ENCODE measurements at places on chromosomes 3 and 15.

DNA sequence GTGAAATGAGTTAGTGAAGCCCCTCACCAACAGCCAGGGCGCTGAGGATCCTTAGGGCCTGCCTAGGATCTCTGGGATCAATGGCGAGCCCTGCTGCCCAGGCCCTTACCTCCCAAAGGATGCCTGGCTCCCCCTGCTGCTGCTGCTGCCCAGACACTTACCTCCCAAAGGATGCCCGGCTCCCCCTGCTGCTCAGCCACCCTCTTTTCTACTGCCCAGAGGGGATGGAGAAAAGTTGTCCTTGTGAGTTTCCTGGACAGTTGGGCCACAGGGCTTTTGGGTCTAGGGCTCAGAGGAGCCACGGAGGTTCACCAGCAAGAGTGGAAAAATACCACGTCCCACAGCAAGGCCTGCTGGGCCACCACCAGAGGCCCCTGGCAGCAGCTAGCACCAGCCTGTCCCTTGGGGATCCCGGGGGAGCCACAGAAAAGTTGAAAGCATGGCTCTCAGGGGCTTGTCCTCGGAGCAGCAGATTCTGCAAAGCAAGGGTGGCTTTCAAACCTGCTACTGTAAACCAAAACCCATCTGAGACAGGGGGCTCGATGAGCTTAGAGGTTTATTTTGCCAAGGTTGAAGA is 59.4 kb downstream of the SLC6A6 start:
- no peak for DNase-seq

DNA sequence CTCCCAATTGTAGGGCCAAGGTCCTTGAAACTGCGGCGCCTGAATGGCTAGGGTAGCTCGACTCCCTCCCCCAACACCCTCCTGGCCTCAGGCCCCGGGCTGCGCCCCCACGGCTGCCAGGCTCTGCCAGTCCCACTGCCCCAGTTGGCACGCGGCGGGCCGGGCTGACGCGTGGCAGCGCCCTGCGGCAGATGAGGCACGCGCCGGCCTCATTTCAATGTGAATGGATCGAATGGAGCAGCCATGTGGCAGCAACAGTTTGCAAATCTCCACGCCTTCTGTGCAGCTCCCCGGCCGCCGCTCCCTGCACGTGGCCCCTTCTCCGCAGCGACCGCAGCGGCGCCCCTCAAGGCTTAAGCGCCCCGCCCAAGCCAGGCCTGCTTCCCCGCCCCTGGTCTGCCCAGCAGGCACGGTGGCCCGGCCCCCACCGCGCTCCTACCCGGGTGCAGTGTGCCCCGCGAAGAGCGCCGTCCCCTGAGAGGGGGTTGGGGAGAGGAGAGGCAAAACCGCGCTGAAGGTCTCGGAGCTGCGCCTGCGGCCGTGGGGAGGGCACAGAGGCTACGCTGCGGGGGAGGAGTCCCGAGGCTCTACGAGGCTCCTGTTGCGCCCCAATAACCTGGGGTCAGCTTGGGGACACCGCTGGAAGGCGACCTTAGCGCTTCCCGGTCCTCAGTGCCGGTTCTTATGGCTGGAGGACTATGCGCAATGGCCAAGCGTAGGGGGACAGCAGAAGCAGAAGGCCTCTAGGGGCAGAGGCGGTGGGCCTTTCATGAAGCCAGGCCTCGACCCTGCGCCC is 3.1 kb upstream of the DLL4 start:
- no peak for DNase-seq

- DNase-seq, result no peak
These were observed 64.6 kb downstream of the EEFSEC start for GRCh38 chr3:128217702-128218547.

DNA sequence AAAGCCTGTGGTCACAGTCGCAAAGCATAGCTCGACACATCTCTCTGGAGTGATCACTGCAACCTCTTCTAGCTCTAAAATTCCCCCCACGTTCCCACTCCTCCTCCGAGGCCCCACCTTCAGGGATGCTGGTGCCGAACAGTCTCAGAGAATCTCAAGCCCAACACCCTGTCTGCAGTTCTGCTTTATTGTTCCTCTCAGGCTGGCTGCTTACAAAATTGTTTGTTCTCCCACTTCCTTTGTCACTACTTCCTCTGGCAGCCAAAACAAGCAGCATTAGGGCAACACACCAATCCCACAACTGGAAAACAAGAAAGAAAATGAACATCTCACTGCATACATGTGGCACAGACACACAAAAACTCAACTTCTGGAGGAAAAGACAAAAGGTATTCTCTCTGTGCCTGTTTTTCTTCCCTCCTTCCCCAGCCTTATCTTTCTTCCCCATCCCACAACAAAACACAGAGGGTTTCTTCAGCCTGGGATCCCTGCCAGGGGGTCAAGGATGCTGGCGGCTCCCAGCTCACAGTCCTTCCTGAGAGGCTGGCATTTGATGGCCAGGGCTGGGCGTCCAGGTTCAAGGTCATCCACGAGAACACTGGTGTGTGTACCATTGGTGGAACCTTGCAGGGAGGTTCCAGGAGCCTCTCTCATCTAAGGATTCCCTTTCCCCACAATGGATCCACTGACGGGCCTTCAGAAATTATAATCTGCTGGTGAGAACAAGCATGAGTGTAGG is 108.4 kb downstream of the TMCO5A start:
- no peak for DNase-seq

GRCh38 chr3:132180337-132180791 is 136.8 kb upstream of the ACP3 start:
- DNase-seq, result no peak

DNA sequence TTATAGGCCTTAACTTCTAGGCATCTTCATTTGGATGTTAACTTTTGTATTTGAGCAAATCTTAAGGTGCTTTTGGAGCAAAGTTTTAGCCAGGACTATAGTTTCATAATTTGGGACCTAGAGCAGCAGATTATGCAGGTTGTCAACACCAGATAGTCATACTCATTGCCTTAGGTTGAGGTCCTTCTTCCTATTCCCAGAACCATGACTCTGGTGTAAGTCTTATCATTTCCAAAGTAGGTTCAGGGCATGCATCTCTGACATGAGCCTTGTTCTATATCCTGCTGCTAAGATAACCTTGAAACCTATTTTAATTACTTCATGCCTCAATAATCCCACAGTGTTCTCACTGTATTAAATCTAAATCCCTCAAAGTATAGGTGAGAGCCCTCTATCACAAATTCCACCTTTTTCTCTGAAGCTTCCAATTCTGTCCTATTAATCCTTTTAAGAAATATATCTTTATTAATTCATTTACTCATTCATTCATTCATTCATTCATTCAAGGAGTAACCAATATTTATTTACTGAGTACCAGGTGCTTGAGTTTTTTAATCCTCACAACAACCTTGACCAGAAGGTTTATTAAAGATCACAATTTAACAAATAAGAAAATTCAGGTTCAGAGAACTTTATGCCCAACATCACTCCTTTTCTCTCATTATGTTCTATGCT is 2.7 kb upstream of the FNDC3B start:
- DNase-seq, result no peak

GRCh38 chr15:92638709-92639365 is 16.7 kb downstream of the FAM174B start:
- DNase-seq, result no peak

GRCh38 chr15:91885714-91886270 is 32.3 kb downstream of the SLCO3A1 start:
- no peak for DNase-seq

GRCh38 chr3:197837282-197837681 is 46.2 kb downstream of the LRCH3 start:
- DNase-seq, result no peak

- DNase-seq, result no peak
These were observed 354.8 kb downstream of the MECOM start for GRCh38 chr3:169308654-169309250.

DNA sequence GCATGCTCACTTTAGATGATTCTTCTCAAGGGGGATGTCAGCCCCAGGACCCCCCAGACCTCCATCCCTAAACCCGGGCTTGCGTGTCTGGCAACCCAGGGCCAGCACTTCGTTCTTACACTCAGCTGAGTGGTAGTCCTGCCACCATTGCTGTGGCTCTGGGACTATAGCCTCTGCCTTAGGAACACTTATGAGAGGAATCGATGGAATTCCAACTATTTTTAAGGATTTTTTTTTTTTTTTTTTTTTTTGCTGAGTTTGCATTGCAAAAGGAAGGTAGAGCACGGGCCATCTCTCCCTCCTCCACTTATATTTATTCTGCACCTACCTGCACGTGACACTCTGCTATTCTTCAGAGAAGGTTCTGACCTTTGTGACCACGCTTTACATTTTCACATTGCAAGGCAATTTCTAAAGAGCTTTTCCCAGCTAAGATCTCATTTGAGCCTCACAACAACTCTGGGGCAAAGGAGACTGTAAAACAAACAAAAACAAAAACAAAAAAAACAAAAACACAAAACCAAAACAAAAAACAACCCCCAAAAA is 113.9 kb downstream of the LPP start:
- DNase-seq, result no peak

DNA sequence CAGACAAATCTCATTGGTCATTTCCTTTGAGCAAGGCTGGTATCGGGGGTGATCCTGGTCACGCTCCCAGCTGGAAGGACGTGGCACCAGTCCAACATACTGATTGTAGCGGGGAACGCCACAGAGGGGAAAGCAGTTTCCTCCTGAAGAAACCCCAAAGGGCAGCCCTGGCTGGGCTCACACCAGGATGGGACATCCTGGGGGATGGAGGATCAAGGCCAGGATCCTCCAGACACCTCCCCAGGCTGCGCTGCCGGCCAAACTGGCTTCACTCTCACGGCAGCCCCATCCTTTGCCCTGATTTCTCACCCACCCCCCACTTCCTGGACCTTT is 36.6 kb downstream of the MUC20 start:
- no peak for DNase-seq

DNA sequence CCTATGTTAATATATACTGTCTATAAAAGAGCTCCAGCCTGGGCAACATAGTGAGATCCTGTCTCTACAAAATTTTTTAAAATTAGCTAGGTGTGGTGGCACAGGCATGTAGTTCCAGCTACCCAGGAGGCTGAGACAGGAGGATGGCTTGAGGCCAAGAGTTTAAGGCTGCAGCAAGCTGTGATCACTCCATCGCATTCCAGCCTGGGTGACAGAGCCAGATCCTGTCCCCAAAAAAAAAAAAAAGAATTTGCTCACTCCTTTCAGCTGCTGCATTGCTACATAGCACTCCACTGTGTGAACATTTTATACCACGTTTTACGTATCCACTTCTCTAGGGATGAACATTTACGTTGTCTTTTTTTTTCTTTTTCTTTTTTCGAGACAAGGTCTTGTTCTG is 6.0 kb upstream of the TSEN2 start:
- DNase-seq, result no peak

GRCh38 chr15:87910301-87910700 is 346.2 kb downstream of the NTRK3 start:
- no peak for DNase-seq

- DNase-seq, result no peak
These were observed 222.4 kb downstream of the CACNA2D3 start for GRCh38 chr3:54344601-54345231.

DNA sequence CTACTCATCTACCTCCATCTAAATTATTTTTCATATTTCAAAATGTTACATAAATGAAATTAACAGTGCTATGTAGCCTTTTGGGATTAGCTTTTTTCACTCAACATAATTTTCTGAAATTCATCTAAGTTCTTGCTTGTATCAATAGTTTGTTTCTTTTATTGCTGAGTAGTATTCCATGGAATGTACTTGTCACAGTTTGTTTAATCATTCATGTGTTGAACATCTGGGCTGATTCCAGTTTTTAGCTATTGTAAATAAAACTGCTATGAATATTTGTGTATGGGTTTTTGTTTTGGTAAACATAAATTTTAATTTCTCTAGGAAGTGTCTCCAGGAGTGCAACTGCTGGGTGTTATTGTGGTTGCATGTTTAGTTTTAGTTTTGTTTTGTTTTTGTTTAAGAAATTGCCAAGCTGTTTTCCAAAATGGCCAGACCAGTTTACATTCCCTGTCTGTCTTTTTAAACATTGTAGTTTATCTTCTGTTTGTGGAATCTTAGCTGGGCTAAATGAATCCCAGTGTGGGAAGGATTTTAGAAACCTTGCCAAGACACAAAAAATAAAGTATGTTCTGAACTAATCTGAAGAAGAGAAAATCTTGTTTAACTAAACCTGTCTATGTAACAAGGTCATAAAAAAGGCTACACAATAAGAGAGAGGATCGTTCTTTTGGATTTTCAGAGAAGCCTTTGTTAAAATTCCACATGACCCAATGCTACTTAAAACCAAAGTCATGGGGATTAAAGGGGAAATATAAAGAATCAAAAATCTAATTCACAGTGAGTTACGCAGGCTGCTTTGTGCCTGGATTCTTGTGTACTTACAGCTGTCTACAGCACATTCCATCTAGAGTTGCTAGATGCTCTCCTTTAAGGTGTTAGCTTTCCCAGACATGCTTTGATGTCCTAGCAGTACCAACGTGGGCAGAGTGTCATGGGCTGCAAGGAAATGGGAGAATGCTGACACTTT is 129.2 kb upstream of the SUCLG2 start:
- no peak for DNase-seq

GRCh38 chr3:114104414-114104813 is 47.9 kb downstream of the QTRT2 start:
- DNase-seq, result no peak

- DNase-seq, result no peak
These were observed 25.2 kb downstream of the UBE2E1 start for GRCh38 chr3:23830869-23831484.

- no peak for DNase-seq
These were observed 27.7 kb upstream of the IL20RB start for GRCh38 chr3:136929977-136930670.

Measured in thoracic aorta (tissue), 2 donors.